Cardiac muscle cell (in vitro differentiated cells and primary cell): ENCODE measurements at places on chromosomes 2 and 18.

DNA sequence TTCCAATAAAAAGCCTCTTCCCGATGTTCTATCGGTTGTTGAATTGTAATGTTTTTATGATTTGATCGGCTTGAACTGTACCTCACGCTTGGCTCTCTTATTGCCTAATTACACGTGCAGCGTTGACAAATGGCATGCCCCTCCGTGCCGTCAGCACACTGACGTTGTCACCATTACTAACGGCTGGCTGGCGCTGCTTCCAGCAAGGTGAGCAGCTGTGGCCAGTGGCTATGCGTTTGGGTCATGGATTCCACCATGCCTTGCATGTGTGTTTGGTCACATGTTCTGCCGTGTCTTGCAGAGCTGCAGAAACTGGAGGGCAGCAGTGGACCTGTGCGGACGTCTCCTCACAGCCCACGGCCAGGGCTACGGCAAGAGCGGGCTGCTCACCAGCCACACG, 42.1 kb downstream of the TRAPPC12 start:
- DNase-seq: no peak

GRCh38 chr2:200470230-200470629, 39.6 kb downstream of the KCTD18 start:
- DNase-seq: no peak

- no peak for DNase-seq
These were observed 375.3 kb downstream of the SLC4A3 start for GRCh38 chr2:220002699-220003098.

DNA sequence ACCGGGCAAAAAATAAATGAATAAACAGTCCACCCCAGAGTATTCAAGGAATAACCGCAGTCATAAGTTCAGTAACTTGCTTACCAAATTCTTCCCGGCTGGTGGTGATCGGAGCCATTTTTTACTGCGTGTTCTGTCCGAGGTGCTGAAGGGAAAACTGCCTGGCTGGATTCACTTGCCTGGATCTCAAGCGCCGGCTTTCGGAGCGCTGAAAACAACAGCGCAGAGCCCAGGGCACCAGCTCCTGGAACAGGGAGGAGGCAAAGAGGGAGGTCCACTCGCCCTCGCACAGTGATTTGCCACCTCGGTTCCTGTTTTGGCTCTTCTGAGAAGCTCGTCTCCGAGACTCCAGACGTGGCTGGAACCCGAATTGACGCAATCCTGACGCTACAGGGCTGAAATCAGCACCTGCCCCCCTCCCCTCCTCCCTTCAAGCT, at the start of gene SYT4:
SYT4 (minus strand) TSS at position 327 of the 437 bp plus-strand sequence; CDS start at position 118, 209 bp downstream.
- DNase-seq: peak; percentile 87

DNA sequence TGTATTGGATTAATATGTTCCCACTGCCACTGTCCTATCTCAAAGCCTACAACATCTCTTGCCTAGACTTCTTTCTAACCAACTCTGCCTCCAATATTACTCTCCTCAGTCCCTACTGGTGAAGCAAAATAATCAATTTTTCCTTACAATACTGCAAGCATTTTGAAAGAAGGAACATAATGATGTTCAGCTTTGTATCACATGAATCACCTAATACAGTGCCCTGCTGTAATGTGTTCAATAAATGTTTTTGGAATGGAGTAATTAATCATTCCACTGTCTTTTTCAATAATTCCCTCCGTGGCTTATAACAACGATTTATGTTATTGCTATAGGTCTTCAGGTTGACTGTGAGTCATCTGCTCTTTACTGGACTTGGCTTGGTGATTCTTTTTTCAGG, 356.4 kb downstream of the TDRD15 start:
- no peak for DNase-seq

DNA sequence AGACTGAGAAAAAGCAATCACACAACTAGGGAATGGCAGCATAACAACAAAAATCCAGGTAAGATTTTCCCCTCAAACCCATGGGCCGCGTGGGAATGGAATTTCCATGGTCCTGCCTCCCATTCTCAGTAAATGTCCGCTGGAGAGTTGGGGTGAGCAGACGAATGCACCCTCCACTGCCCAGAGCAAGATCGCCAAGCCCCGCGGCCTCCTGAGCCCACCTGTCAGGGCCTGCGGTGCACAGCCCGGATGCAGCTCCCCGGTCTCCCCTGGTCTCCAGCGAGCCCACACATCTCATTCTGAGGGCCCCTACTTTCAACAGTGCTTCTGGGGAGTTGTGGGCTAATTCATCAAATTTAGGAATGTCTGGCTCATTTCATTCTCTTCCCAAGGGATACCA, 327.4 kb upstream of the HS6ST1 start:
- DNase-seq: no peak

GRCh38 chr2:101057051-101057933, 55.2 kb downstream of the RPL31 start:
- no peak for DNase-seq

- no peak for DNase-seq
These were observed 54.5 kb downstream of the MFSD6 start for GRCh38 chr2:190462611-190463010.

DNA sequence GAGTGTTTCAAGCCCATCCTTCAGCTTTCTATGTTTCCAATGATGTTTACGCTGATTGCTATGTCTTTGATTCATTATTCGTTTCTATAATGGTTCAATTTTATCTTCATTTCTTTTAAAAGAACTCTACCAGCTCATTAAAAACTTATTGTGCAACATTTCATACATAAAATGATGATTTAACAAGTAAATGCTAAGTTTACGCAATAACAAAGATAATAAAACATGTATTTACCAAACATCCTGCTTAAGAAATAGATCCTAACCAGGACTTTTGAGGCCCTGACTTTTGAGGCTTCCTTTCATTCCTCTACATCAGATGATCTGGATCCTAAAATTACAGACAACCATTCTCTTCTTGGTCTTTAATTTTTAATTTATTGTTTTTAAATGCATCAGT, 86.5 kb upstream of the DLGAP1 start:
- no peak for DNase-seq

GRCh38 chr2:51971136-51971535, 939.2 kb upstream of the NRXN1 start:
- DNase-seq: no peak

GRCh38 chr18:75116809-75117208, 92.1 kb downstream of the PTGR3 start:
- DNase-seq: no peak

DNA sequence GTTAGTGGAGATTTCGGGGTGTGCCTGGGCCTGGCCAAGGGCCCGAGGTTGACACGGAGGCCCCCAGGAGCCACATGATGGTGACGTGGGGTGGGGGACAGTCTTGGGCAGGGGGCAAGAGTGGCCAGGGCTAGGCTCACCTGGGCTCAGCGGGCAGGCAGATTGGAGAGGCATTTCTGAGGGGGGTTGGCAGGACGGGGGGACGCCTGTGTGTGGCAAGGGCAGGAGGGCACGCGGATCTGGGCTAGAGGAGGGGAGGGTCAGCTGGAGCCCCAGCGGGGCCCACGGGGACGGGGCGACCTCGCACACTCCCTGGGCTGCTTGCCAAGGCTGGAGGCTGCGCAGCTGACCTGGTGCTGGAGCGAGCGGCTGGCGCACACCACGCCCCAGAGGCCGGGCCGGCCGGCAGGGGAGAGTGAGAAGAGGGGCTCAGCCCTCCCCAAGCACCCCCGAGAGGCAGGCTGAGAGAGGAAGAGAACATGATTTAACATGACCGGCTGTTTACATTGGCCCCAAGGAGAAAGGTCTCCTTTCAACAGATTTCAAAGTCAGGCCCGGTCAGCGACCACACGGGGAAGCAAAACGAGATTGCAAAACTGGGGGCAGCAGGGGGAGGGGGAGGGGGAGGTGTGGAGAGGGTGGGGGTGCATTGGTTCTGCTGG, 38.0 kb upstream of the SNED1 start:
- DNase-seq: peak; percentile 82
